ENCODE measurements at places on chromosomes 16 and 17. TPM values are rescaled to one million over a fixed set of nuclear protein-coding genes. Genes with fewer than 3 reads are reported as not detected.

DNA sequence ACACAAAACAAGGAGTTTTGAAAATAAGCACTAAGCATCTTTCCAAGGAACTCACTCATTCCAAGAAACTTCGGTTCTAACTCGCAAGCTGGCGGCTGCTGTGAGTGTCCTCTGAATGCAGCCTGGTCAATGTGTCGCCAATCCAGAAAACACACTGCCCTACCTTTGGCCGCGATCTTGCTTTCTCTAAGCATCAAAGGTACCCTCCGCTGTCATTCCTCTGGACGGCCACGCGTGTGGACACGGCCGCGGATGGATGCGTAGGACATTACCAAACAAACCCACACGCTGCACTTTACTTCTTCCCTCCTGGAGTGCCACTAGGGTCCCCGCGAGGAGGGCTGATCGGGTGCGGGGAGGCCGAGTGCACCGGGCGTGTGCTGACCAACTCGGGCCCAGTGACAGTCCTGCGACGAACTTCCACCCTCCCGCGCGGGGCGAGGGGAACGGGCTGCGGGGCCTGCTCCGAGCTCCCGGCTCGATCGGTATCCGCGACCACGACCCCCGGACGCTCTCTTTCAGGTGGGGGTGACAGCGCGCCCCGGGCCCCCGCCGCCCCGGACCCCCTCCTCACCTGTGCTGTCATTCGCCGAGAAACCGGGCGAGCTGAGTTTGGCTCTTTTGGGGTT lies 1.1 kb downstream of the CREBBP start:
- peak; percentile 25 for DNase-seq
- H3K27ac ChIP-seq, result peak overlapping the region; percentile 90
- H3K4me1 ChIP-seq, result peaks cover 51% of the 10 kb centered on the region
- no peaks in the 10 kb centered on the region for H3K27me3 ChIP-seq
- peak overlapping the region; percentile 96 for H3K4me3 ChIP-seq

DNA sequence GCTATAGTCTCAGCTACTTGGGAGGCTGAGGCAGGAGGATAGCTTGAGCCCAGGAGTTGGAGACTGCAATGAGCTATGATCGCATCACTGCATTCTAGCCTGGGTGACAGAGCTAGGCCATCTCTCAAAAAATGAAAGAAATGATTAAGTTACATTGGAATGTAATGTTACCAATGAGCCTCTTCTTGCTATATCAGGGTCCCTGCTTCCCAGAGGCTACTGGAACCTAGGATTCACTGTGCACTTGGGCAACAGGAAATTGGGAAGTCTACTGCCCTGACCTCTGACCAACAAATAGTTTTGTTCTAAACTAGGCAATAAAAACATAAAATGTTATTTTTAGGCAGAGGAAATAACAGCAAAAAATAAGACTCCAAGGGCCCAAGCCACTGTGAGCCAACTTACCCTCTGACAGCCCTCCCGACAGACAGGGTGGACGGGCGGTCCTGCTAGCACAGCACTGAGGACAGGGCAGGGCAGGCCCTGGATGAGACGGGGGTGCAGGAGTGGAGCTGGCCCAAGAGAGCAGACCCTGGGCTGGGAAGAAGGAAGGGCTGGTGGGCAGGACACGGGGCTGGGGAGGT lies 27.5 kb downstream of the NSMCE1 start:
- H3K27me3 ChIP-seq, result no peaks in the 10 kb centered on the region
- H3K4me3 ChIP-seq, result no peak overlapping the region
- no peaks in the 10 kb centered on the region for H3K36me3 ChIP-seq
- H3K27ac ChIP-seq, result peak overlapping the region; percentile 82

MYO18A gene
- total RNA-seq, result 145 TPM

PRAC2 gene
- total RNA-seq, result not detected
